SK-MEL-5 (cell line): ENCODE measurements at places on chromosomes 3 and 15.

- no peak for DNase-seq
Observed at GRCh38 chr15:92920595-92921161, 20.6 kb downstream of the CHD2 start.

DNA sequence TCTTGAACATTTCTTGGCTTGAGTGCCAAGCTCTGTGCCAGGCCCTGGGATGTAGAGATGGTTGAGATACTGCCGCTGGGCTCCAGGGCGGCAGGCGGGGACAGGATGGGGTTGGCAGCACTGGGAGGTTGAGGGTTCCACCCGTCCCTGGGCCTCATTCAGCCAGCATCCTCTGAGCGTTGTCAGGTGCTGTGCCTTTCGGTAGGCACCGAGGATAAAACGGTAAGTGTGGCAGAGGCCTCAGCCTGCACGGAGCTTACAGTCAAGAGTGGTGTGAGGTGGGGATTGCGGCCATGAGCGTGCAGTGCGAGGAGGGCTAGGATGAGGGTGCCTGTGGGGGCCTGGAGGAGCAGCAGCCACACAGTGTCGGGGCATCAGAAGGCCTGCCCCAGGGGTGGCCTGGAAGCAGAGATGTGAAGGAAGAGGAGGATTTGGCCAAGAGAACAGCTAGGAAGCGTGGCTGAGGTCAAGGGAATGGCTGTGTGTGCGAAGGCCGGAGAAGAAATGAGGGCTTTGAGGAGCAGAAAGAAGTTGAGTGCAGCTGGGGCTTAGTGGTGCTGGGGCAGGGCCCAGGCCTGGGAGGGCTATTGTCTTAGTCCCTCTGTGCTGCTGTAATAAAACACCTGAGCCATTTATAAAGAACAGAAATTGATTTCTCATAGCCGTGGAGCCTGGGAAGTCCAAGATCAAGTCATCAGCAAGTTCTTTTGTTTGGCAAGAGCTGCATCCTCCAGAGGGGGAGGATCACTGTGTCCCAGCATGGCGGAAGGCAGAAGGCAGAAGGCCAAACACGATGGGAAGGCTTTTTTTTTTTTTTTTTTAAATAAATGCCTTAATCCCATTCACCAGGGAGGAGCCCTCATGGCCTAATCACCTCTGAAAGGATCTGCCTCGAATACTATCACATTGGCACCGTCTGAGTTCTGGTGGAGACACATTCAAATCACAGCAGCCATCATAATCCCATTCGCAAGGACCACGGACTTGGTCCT, 22.7 kb downstream of the CORO2B start:
- no peak for DNase-seq

DNA sequence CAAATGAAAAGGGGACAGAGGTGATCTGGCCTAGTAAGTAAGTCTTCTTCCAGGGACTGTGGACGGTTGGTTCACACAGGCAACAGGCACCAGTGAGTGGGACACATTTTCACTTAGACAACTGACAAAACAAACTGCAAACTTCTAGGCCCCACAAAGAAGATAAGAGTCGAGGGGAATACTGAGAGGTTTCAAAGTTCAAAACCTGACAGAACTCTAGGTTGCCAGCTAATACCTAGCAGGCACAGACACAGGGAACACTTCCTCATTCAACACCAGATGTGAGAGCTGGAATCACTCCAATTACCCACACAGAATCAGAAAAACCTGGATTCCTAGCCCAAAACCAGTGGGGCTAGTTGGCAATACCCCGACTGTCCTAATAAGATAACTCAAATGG, 621.7 kb downstream of the ZPLD1 start:
- no peak for DNase-seq

- no peak for DNase-seq
Observed at GRCh38 chr15:99962006-99962561, 228.8 kb upstream of the LYSMD4 start.

- no peak for DNase-seq
Observed at GRCh38 chr3:53846134-53846850, at the start of the genes CHDH and IL17RB. Gene CHDH, minus strand, starts transcription at chr3:53846419. Its CDS starts 22,411 bp downstream, at chr3:53824008. Gene IL17RB, plus strand, starts transcription at chr3:53846568. Its CDS starts 21 bp downstream, at chr3:53846589.

GRCh38 chr15:93043621-93044300, 45.2 kb downstream of the RGMA start:
- no peak for DNase-seq

DNA sequence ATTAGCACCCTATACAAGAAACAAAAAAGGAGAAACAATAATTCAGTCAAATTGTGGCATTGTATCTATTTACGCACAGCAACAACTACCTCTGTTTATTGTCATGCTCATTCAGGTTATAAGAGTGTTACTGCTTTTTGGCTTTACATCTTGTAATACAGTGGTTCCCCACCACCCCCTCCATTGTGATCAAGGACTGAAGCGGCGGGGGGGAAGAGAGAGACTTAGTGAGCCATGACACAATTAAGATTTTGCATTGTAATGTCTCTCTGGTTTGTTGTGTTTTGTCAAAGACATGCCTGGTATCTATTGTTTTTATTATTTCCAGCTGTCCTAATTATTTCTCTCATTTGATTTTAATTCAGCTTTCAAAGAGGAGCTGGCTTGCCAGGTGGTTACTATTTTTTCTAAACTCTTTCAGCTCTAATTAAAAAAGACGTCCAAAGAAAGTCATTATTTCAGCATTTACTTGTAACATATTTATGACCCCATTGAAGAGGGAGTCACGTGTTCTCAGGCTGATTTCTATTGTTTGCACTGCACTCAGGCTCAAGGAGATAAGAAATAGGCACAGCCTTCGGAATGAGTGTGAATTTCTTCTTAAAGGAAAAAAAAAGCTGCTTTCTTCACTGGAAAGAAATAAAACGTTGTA, 234.4 kb upstream of the TBL1XR1 start:
- DNase-seq = no peak

GRCh38 chr3:44674211-44674610, 25.7 kb downstream of the ZNF35 start:
- DNase-seq = no peak

DNA sequence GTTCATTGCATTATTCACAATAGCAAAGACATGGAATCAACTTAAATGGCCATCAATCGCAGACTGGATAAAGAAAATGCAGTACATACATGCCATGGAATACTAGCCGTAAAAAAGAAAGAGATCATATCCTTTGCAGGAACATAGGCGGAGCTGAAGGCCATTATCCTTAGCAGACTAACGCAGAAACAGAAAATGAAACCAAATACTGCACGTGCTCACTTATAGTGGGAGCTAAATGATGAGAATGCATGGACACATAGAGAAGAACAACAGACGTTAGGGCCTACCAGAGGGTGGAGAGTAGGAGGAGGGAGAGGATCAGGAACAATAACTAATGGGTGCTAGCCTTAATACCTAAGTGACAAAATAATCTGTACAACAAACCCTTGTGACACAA, 57.9 kb downstream of the RASA2 start:
- no peak for DNase-seq

DNA sequence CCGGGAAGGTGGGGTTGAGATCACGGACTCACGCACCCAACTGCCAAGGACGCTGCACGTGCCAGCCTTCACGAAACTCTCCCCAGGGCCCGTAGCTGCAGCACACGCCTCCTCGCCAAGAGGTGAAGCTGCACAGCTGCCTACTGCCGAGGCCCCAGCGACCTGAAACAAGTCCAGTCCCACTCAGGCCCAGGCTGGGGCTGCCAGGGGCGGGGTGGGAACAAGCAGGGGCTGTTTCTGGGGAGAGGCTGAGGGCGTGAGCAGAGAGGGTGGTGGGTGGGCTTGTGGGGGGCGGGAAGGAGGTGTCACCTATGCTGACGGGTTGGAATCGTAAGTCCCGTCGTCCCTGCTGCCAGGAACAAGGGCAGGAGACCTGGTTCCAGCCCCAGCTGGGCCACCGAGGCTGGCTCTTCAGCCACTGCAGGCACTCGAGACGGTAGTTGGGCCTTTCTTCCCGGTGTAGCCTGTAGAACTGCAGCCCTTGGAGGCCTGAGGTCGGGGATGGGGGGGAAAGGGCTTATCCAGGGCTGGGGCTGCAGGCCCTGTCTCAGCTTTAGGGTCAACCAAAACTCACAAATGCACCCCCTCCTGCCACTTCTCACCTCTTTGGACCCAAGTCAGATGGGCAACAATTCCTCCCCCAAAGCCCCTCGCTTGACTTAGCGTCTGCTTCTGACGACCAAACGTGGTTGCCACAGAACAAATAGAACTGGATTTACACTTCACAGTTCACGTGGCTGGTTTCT, 44.4 kb downstream of the MUC20 start:
- no peak for DNase-seq

DNA sequence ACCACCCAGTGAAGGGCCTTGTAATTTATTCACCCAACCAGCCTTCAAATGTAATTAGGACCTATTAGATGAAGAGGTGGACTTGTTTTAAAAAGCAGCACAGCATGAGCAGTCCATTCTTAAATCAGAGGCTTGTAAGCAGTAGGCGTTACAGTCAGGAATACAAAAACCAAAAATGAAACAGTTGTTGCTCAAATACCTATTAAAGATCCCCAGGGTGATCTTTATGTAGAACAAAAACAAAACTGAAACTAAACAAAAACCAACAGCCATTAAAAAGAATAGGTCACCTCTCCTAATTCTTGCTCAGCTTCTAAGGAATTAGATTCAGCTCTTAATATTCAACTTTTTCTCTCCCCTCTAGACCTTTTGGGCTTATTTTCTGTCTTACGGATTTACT, 104.9 kb upstream of the ST8SIA2 start:
- no peak for DNase-seq

GRCh38 chr3:11452312-11452711, 180.1 kb downstream of the ATG7 start:
- no peak for DNase-seq

DNA sequence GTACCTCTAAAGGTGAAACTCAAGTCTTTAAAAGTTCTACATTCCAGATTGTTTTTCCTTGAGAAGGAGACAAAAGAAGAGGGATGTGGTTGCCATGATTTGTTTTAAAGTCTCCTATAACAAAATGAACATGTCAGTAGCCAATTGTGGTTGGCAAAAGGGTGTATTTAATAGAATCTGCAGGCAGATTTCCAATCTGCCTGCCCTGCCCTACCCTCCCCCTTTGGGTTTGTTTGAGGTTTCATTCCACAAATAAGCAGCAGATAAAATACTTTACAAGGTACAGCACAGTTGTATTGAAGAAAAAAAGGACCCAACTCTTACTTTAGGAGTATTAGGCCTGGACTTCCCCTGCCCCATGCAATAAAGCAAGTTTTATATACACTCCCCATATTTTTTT, 59.5 kb downstream of the MLH1 start:
- no peak for DNase-seq

DNA sequence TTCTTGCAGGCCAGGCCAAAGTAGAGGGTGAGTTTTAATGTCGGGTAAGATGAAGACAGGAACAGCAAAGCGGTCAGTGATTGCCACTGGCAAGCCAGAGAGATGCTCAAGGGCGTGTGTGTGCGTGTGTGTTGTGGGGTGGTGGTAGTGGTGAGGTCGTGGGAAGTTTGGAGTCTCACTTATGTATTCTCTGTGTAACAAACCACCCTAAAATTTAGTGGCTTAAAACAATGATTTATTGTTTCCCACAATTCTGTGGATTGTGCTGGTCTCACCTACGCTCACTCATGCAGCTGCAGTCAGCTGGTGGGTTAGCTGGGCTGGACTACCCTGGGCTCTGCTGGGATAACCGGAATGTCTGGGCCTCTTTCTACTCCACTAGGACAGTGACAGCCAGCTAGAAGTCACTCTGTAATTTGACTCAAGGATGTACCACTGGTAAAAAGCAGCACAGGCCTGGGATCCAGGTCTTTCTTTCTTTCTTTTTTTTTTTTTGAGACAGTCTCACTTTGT, 50.9 kb upstream of the BHLHE40 start:
- no peak for DNase-seq

- no peak for DNase-seq
Observed at GRCh38 chr3:134590766-134591165, 60.1 kb downstream of the KY start.

DNA sequence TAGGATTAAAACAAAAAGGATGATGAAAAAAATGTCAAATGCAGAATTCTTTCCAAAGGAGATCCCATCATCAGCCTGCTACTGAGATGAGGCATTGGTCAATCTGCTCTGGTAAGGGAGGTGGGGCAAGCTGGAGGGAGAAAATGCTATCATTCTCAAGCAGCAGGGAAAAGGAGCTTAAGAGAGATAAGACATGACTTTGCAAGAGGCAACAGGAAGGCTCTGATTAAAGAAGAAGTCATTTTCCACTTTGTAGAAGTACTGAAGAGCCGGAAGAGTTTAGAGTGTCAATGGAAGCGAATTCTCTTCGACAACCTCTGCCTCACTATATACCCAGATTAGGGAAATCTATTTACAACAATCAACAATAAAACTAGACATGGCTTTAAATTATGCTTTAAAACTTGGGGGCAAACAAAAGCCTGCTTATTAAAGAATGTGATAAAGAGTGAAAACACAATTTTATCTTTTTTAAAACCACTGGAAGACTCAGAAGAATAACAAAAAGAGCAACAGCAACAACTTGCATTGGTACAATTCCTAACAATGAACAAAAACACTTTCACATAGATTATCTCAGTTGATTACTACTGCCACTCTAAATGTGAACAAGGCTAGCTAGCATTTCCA, 81.8 kb upstream of the NANOGP8 start:
- no peak for DNase-seq

DNA sequence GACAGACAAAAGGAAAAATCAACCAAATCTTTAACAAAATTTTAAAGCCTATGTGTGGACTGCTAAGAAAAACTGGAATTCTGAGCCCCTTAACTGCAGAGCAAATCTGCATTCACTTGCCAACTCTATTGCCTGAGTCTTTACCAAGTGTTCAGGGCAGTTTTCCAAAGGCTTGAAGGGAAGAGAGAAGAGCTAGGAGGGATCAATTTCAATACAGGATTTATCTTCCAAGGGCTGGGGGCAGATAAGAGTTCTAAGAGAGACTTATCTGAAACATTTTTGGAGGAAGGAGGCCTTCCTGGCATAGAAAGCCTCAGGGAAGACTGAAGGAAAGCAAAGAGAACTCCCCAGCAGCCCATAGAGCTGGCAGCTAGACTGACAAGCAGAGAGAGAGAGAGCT, 31.4 kb upstream of the LSAMP start:
- DNase-seq = no peak

DNA sequence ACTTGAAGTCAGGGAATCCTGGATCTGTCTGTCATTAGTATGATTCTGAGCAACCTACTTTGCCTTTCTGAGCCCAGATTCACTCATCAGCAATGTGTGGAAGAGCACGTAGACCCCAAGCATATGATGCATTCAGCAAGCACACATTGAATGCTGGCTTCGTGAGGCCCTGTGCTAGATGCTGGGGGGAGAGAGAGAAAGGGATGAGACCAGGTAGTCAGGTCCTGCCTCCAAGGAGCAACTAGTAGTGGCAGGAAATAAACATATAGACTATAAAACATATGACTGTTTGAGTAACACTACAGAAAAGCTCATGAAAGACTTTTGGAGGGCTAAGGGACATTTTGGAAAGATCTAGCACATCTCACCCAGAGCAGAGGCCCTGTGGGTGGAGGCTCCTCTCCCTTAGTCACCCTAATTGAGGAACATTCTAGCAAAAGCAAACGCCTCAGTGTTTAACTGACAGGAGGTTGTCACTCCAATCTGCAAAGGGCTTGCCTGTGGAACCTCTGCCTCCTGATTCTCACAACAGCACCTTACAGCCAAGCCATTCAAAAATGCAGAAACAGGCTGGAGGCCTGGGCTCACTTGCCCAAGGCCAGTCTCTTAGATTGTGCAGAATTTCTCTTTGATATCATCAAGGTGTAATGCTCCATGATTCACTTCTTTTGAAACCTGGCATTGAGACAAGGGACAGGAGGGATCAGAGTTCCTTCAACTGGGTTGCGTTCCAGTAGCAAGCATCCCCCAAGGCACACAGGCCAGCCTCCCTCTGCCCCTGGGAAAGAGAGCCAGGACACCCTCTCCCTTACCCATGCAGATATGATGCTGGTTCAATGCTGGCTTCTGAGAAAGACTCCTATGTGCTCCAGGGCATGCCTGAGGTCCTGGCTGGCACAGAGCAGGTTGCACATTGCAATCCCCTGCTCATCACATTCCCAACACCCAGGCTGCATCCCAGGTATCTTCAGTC, 26.1 kb downstream of the STARD5 start:
- no peak for DNase-seq
